ENCODE measurements at places on chromosomes 2 and 18. TPM values are rescaled to one million over a fixed set of nuclear protein-coding genes. Genes with fewer than 3 reads are reported as not detected.

The SCYGR2 gene
- total RNA-seq, result not detected

DNA sequence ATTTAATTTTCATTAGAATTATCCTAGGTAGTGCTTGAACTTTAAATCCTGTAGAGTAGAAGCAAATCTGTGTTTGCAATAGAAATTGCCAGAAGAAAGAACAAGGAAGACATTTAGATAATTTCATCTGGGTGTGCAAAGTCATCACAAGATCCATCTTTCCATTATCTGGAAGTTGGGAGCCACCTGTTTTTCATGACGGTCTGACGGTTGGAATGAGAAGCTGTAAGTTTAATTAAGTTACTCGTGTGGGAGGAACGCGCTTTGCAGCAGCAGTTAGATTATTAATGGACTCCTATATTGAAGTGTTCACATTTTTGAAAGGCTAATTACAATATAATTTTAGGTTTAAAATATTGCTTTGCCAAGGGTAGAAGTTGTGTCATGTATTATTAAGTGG lies 69.9 kb upstream of the PARD3B start:
- no peaks in the 10 kb centered on the region for H3K4me1 ChIP-seq
- DNase-seq, result no peak
- no peaks in the 10 kb centered on the region for H3K27me3 ChIP-seq
- no peaks in the 10 kb centered on the region for H3K36me3 ChIP-seq
- no peak overlapping the region for H3K27ac ChIP-seq
- H3K4me3 ChIP-seq, result no peak overlapping the region

GRCh38 chr18:59150236-59150635 lies 10.6 kb downstream of the SEC11C start:
- H3K36me3 ChIP-seq, result no peaks in the 10 kb centered on the region
- H3K4me1 ChIP-seq, result no peaks in the 10 kb centered on the region
- no peak for DNase-seq

DNA sequence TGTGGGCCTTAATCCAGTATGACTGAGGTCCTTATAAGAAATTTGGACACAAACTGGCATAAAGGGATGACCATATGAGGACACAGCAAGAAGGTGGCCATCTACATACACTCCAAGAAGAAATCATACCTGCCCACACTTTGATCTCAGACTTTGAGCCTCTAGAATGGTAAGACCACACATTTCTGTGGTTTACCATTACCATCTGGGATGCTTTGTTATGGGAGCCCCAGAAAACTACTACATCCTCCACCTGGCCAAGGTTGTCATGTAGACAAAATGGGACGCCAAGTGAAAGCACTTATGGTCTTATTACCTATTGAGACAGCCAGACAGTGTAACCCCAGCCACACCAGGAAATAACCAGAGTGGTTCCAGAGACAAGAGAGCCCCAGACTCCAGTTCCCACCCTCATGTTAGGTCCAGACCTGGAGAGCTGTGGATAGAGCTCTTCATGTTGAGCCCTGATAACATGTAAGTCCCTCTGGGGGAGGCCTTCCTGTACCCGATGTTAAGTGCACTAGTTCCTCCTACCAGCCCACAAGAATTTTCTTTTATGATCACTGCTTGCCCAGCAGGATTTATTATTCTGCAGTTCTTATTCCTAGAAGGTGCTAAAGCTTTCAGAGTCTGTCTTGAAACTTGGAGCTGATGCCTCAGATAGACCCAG lies 4.6 kb upstream of the ADD2 start:
- H3K27me3 ChIP-seq, result peaks cover 27% of the 10 kb centered on the region
- H3K27ac ChIP-seq, result no peak overlapping the region
- H3K4me1 ChIP-seq, result peaks cover 6% of the 10 kb centered on the region

GRCh38 chr2:18435426-18436037 lies 124.9 kb downstream of the RDH14 start:
- no peak overlapping the region for H3K4me3 ChIP-seq
- no peaks in the 10 kb centered on the region for H3K36me3 ChIP-seq
- no peaks in the 10 kb centered on the region for H3K4me1 ChIP-seq
- no peaks in the 10 kb centered on the region for H3K27me3 ChIP-seq

DNA sequence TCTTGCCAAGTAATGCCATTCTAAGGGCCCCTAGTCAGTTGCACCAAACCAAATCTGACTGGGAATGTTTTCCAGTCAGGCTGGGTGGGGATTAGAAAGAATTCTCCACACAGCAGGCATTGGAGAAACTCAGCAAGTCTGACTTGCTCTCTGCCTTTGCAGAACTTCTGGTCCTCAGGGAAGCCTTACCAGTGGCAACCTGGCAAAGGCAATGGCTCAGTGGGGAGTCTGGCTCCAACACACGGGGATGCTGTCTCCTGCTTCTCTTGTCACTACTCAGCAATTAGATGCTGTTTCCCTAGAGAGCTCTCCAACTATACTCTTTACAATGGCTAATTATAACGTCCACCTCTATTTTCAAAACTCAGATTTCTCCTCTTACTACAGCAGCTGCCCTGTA lies 810.7 kb downstream of the LRRTM4 start:
- no peaks in the 10 kb centered on the region for H3K4me1 ChIP-seq
- H3K36me3 ChIP-seq, result no peaks in the 10 kb centered on the region
- H3K27me3 ChIP-seq, result 0 out of 2 replicates have a peak, but pooled peaks cover 5% of the 10 kb centered on the region
- DNase-seq, result no peak
